ENCODE measurements at places on chromosomes 11 and 22.

DNA sequence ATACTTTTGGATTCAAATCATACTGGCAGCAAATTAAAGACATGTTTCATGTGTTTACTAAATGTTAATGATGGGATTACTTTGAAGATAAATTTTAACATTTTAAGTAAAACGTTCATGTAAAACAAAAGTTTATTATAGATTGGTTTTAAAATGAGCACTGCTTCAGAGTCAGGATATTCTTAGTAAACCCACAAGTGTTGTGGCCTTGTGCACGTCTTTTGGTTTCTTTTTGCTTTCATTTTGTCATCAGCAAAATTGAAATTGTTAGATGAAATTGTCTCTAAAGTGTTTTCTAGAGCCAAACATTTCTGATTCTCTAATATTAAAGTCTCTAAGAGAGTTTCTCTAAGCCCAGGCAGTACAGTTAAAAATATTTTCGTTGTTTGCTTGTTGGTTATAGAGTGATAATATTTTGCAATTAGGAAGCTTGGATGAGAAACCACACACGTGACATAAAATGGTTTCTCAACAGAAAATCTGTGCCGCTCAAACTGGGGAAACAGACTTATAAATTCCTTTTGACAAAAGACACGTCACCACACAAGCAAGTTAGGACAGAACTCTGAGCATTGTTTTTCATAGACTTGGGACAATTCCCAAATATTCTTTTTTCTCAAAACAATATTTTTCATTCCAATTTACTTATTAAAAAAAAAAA, 164.4 kb downstream of the TEAD1 start:
- DNase-seq, result no peak

GRCh38 chr11:73350908-73351636, 25.1 kb upstream of the RELT start:
- DNase-seq, result peak; percentile 65

DNA sequence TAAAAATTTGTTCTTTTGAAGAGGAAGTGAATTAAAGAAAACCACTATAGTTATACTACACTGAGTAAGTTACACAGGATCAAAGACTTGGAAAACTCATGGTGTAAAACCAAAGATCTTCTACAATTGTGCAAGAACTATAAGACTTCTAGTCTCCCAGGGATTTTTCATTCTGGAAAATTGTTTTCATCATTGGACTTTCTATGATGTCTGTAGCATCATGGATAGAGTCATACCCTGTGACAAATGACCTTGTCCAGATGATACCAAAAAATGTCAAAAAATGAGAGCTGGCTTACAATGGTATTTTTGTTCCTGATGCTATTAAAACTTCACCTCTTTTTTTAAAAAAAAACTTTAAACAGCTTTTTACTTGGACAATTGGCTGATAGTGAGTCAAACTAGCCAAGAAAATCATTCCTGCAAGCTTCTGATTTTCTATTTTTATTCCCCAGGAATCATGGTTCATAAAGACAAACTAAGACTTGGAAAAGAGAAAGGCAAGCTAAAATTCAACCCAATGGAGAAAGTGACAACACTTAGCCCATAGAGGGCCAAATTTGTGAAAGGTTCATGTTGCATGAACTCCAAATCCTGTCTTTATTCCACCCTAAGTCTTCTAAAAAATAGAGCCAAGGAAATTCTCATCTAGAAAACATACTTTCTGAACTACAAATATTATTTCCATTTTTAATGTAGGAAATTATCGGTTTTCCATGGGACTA, 30.7 kb downstream of the ME3 start:
- no peak for DNase-seq

GRCh38 chr11:16321148-16321547, 35.2 kb downstream of the SOX6 start:
- no peak for DNase-seq

DNA sequence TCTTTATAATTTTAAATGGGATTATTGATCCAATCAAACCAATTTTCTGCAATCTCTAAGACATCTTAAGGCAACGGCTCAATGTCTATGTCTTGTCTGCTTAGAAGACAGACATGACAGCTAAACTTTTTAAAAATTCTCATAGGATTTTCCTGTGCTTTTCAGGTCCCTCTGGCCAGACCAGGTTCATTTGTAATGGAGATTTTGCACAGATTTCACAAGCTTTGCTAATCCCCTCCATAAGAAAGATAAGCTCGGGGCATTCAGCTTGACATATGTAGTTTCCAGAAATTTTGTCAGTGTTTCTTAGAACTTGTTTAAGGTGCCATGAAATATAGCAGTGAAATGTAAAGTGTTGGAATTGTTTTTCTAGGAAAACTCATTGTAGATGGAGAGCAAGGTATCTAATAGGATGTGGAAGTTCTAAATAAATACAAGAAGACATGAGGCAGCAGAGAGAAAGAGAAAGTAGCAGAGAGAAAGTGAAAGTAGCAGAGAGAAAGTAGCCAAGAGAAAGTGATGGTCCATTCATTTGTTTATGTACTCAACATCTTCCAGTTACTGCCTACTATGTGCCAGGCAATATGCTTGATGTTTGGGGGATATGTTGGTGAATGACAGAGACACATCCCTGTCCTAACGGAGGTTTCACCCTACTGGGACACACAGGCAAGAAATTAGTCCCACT, 219.1 kb upstream of the ARHGAP42 start:
- no peak for DNase-seq

GRCh38 chr11:31106968-31107576, 262.5 kb downstream of the DCDC1 start:
- no peak for DNase-seq

DNA sequence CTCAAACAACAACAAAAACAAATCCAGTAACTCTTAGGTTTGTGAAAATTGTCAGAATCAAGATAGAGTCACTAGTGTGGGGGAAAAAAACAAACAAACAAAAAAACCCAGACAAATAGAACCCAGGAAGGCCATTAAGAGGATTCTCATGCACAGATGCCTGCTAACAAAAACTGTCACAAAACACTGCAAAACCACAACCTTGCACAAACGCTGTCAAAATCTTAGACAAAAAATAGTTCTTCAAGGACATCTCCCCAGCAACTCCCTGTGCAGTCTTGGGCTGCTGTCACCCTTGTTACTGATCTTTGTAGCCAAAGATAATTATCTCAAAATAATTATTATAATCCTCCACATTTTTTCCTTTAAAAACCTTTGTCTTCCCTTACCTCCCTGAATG, 4.6 kb upstream of the ZBED5 start:
- DNase-seq, result no peak

DNA sequence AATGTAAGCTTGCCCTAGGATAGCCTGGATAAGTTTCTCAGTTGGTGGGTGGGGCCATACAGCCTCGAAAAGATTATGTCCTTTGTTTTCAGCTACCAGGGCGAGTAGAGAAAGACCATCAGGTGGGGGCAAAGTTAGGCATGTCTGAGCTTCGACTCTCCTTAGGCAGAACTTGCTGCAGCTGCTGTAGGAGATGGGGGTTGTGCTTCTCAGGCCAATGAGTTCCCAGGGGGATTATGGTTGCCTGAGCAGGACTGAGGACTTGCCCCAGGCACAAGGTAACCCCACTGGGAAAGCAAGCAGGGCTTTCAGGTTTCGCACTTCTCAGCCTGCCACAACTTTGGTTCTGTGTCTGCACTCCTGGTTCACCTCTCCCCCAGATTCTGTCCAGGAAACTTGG, 173.4 kb upstream of the SESN3 start:
- no peak for DNase-seq

DNA sequence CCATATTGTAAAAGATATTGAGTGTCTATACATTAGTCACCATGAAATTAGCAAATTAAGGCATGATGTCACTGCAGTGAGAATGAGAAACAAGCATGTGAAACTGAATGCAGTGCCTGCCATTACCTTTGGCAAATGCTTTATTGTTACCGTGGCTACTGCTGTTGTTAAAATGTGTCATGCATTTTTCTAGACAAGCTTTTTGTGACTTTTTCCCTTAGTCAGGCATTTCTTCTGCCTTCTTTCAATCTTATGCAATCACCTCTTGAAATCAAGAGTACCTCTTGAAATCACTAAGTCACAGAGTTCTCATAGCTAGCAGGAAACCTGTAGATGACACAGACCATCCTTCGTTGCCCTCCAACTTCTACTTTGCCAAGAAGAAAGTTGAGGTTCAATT, 461.7 kb upstream of the TENM4 start:
- no peak for DNase-seq
